ENCODE measurements at places on chromosomes 16 and 17.
A peak's percentile ranks its signal among the peaks of the same experiment; 100 is the strongest.

DNA sequence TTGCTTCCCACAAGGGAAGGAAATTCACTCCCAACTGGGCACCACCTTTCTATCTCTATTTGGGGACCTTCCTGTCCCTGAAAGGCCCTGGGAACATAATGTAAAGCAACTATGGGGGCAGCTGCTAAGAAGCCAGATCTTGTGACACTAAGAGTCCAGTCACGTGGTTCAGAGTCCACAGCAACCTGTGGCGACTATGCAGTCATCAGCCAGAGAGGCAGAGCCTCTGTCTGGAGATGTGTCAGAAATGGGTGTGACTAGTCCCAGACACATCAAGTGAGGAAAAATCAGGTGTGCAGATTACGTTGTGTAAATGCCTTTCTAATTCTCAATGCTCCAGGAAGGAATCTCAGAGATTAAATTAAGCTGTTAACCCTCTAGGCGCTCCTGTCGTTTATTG is 26.6 kb upstream of the SKAP1 start:
- no peak for DNase-seq

GRCh38 chr17:17480593-17481148 is 3.9 kb downstream of the MED9 start:
- DNase-seq = no peak

- DNase-seq = no peak
Measured at GRCh38 chr17:65509032-65509431, 52.4 kb downstream of the AXIN2 start.

GRCh38 chr17:29251184-29251583 is 4.5 kb downstream of the CRYBA1 start:
- no peak for DNase-seq

GRCh38 chr17:2064980-2065785 is 10.3 kb downstream of the HIC1 start:
- DNase-seq = no peak

- no peak for DNase-seq
Measured at GRCh38 chr17:78294776-78295175, 63.3 kb downstream of the TMEM235 start.

GRCh38 chr16:89093602-89094251 is at the start of gene ACSF3:
Gene ACSF3, plus strand, starts transcription at chr16:89093852. Its CDS starts 6,830 bp downstream, at chr16:89100682.
- DNase-seq = peak; percentile 31

DNA sequence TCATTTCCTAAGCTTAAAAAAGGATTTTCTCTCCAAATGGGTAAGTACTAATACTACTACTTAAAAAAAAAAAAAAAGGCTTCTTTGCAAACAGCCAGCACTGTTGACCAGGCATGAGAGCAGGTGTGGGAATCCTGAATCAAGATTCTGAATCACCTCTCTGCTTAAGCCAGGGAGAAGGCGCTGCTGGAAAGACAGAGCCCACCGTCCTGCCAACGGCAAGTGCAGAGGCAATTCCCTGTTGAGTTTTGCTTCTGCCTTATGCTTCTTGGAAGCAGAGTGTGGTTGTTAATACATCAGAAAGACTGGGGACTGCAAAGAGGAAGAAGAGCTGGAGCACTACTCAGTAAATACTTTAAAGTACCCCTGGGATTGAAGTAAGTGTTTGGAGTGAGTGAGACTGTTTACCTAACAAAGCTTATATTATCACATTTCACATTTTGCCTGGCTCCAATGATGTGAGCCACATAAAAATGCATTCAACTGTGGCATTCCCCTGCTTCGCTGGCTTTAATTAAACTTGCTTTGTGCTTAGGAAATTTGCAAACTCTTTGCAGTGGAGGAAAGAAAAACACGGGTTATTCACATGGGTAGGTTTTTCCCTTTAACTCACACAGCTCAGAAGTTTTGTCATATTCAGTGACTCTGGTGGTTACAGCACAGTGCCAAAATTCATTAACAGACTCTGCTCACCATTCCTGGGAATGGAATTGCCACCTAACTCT is 86.0 kb upstream of the KIF2B start:
- no peak for DNase-seq

- DNase-seq = no peak
Measured at GRCh38 chr16:16857012-16857411, 478.1 kb downstream of the NPIPA7 start.

DNA sequence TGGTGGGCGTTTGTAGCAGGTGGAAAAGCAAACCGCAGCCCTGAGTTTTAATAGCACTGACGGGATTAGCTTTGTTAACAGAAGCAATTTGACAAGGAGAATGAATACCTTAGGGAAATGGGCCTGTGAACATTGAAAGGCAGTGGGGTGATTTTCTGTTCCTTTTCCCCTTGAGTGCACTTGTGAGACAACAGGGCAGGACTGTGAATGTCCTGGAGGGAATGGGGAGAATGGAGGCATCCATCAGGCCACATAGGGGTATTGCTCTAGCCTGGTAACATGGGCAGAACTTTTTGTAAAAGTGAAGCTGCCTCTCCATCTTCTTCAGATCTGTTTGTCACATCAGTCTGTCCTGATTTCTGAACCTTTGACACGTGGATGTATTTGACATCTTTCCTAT is 26.2 kb downstream of the USP43 start:
- DNase-seq = no peak

DNA sequence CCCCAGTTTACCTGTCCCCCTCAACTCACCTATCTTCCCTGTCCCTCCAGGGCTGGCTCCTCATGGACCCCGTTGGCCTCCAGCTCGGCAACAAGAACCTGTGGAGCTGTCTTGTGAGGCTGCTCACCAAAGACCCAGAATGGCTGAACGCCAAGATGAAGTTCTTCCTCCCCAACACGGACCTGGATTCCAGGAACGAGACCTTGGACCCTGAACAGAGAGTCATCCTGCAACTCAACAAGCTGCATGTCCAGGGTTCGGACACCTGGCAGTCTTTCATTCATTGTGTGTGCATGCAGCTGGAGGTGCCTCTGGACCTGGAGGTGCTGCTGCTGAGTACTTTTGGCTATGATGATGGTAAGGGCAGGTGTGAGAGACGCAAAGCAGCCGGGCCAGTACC is 31.3 kb downstream of the NLRC5 start:
- DNase-seq = no peak

- DNase-seq = no peak
Measured at GRCh38 chr16:23987443-23987842, 151.7 kb downstream of the PRKCB start.

GRCh38 chr16:27179500-27180072 is 23.7 kb upstream of the KDM8 start:
- peak; percentile 33 for DNase-seq

- no peak for DNase-seq
Measured at GRCh38 chr16:84009282-84009681, 33.3 kb downstream of the SLC38A8 start.

DNA sequence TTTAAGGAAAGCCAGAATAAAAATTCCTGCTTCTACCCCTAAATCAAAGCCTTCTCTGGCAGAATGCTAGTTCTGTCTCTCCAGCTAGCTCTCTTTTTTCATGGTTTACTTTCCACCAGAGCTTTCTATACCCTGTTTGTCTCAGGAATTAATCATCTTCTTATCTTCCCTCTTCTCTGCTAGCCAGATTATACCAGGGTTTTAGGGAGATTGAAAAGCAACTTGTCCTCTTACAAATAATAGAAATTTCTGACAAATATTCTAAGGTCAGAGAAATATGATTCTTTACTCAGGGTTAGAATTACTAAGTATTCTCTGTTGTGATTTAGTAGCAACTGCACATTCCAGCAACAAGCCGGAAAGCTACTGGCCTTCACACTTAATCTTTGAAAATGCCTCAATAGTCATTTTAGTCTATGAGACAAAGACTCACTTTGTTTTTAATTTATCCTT is 166.4 kb downstream of the TANC2 start:
- DNase-seq = no peak

DNA sequence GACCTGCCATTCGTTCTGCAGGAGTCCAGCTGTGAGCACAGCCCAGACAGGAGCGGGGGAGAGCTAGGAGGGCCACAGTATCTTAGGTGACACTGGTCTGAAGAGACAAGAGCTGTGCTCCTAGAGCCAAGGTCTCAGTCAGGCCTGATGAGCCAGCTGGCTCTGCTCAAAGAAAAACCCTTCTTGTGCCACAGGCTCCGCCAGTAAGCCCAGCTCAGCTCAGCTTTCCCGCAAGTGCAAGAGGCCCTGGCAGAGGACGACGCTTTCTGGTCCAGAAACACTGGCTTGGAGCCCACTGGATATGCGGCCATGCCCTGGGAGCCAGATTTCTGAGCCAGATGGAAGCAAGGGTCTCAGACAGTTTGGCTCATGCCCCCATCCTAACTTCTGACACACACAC is 23.9 kb downstream of the PEMT start:
- peak; percentile 61 for DNase-seq

- DNase-seq = peak; percentile 64
Measured at GRCh38 chr17:45110676-45111611, 21.4 kb downstream of the PLCD3 start.

- DNase-seq = no peak
Measured at GRCh38 chr16:71489122-71489521, at the start of gene ZNF19. Gene ZNF19, minus strand, starts transcription at chr16:71489324. Its CDS starts 7,210 bp downstream, at chr16:71482114.

DNA sequence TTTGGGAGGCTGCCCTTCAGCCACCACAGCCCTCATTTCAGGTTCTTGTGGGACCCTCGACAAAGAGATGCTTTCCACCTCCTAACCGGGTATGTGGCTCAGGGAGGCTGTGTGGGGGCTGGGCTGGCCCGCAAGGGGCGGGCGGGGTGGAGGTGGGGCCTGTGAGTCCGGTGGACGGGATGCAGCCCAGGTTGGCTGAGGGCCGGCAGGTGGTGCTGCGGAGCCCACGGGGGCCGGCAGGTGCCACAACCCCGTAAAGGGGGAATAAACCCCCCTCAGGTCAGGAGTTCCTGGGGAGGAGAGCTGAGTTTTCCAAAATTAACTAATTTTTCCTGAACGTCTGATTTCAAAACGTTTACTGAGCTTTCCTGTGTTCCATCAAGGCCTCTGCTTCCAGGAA is 4.9 kb upstream of the CIAO3 start:
- no peak for DNase-seq

- peak; percentile 0 for DNase-seq
Measured at GRCh38 chr16:59144841-59145240, 410.7 kb upstream of the GOT2 start.

DNA sequence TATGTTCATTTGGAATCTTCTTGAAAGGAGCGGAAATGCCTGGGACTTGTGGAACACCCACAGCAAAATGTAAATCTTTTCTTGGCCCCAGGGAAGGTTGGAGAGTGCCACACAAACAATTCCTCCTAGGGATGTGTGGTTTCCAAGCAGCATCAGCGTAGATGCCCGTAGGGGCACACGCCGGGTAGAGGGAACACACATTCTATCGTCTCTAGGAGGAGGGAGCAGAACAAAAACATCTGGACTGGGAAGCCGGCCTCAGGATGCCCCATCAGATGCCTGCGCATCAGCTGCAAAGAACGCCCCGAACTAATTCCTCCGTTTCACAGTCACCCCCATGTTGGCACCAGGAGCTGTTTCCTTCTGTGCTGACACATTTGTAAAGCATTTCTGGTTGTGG is 357.9 kb upstream of the ZFHX3 start:
- no peak for DNase-seq

- no peak for DNase-seq
Measured at GRCh38 chr16:24841291-24841690, 4.5 kb upstream of the SLC5A11 start.

- DNase-seq = no peak
Measured at GRCh38 chr16:72905581-72905980, 142.3 kb downstream of the ZFHX3 start.

- DNase-seq = no peak
Measured at GRCh38 chr17:731644-732066, 741 bp upstream of the TLCD3A start.

- DNase-seq = no peak
Measured at GRCh38 chr16:11106726-11107125, 149.3 kb downstream of the SOCS1 start.

GRCh38 chr17:80732268-80732667 is 187.6 kb downstream of the RPTOR start:
- DNase-seq = no peak

DNA sequence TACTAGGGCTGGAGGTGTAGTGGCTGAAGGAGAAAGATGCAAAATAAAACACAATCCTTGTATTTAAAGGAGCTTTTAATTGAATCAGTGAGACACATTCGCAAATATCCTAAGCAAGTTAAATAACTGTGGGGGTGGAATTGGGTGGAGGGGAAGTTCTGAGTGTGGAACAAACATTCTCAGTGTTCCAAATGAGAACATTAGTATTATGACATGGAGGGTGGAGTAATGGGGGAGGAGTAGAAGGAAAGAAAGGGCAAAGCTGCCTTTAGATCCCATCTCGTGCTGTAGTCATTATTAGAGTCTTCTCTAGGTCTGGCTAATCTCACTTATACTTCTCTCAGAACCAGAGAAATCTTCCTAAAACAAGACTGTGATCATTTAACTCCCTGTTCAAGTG is 169.7 kb downstream of the ANKFN1 start:
- DNase-seq = no peak

GRCh38 chr16:67926181-67926750 is 5.4 kb downstream of the CTRL start:
- peak; percentile 25 for DNase-seq

DNA sequence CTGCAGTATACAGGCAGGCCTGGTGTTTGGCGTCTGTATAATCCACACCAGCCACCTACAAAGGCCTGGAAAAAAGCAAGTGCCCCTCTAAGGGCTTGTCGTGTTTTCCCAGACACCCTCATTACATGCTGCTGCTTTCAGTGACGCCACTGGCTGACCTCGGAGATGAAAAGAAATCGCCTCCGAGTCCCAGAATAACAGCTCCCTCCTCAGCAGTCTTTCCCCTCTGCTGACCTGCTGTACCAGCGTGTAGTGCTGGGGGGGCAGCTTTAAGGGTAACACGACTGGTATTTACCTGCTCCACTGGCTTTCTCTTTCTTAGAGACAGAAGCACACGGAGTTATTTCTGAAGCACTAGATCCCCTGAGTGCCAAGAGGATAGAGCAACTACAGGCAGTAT is 296.8 kb downstream of the GRIN2A start:
- no peak for DNase-seq

DNA sequence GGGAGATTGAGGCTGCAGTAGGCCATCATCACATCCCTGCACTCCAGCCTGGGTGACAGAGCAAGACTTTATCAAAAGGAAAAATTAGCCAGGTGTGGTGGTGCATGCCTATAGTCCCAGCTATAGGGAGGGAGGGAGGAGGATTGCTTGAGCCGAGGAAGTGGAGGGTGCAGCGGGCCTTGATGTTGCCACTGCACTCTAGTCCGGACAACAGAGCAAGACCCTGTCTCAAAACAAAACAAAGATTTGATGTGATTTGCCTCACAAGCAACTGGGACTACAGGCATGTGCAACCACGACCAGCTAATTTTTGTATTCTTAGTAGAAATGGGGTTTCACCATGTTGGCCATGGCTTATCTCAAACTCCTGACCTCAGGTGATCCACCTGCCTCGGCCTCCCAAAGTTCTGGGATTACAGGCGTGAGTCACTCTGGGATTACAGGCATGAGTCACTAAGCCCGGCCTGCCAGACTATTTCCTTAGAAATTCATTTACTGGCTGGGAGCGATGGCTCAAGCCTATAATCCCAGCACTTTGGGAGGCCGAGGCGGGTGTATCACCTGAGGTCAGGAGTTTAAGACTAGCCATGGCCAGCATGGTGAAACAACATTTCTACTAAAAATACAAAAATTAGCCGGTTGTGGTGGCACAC is 11.5 kb downstream of the UBE2G1 start:
- DNase-seq = no peak

- DNase-seq = no peak
Measured at GRCh38 chr17:48530208-48530886, 464 bp downstream of the HOXB1 start.

GRCh38 chr17:36089339-36089865 is 541 bp downstream of the CCL3 start:
- DNase-seq = no peak
